Osteocyte (in vitro differentiated cells): ENCODE measurements at places on chromosomes 1 and 21.

GRCh38 chr1:178718520-178718919 lies 6.5 kb upstream of the RALGPS2 start:
- no peak for DNase-seq

GRCh38 chr1:37890378-37891014 lies 31.1 kb upstream of the MTF1 start:
- no peak for DNase-seq

DNA sequence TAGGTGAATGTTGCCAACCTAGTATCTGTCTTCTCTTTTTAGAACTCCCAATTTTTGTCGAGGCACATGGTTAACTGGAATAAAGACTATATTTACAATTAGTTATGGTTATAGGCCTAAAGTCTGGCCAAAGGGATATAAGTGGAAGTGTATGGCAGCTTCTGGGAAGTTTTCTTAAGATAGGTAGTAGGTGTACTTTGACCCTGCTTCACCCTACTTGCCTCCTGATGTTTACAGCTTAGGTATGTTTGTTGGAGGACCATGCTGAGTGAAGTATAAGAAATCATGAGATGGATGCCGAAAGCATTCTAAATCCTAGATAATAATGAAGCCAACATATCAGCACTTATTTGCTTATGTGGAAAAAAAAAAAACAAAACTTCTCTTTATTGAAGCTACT lies 272.1 kb downstream of the S1PR1 start:
- DNase-seq: no peak

- no peak for DNase-seq
Observed at GRCh38 chr1:10903421-10903820, 107.0 kb upstream of the CASZ1 start.

DNA sequence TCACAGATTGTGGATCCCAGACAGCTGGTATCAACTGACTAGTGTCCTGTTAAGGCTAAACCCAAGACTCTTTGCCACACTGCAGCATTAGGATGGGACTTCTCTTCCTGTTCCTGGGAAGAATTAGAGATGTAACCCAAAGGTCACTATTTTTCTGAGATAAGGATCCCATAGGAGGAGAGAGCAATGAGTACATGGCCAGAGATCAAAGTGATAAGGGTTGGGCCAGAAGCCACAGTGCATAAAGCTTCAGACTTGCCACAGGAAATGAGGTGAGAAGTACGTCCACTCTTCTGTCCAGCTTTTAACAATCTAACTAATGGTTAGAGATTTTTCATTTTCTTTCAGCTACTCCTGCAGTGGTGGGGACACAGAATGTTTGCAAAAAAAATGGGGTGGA lies at the start of gene HSD3B1:
HSD3B1 (plus strand) TSS at position 270 of the 400 bp plus-strand sequence. CDS start 267 bp downstream, outside the sequence.
- no peak for DNase-seq

DNA sequence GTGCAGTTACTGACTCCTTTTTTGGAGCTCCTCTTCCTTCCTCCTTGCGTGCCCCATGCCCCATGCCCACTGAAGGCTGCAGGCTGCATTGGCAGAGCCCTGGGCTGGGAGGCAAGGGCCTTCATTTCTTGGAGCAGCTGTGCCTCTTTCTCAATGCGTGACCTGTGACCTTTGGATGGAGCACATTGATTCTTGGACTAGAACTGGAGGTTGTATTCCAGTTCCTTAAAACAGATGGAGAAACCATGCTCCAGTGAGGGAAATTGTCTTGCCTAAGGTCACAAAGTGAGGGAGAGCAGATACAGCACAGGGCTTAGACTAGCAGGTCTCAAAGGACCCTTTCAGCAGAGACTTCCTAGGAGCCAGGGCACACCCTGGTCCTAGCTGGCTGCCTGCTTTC lies 9.0 kb downstream of the TMEM269 start:
- no peak for DNase-seq

DNA sequence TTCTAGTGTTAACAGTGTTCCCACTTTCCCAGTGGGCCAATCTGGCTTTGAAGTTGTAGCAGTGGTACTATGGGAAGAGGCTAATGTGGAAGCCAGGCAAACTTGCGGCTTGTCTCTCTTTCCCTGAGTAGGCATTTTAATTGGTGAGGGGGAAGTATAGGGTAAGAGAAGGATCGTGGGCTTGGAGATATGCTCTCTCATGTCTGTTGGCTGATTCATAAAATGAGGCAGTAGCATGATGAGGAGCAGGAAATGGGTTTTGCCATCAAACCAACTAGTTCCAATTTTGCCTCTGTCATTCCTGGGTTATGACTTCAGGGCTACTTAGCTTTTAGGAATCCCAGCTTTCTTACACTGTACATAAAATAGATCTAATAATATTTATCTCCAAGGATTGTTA lies 12.1 kb downstream of the C8A start:
- no peak for DNase-seq

- DNase-seq: no peak
Observed at GRCh38 chr1:232329103-232329813, 300.7 kb downstream of the SIPA1L2 start.

- no peak for DNase-seq
Observed at GRCh38 chr1:62263814-62264353, 55.4 kb downstream of the KANK4 start.
